Muscle of leg (tissue), 16 donors: ENCODE measurements at places on chromosomes 2 and 18. TPM values are rescaled to one million over a fixed set of nuclear protein-coding genes. Genes with fewer than 3 reads are reported as not detected.

Gene SERPINB13
- not detected for polyA plus RNA-seq

Gene ABCB11
- polyA plus RNA-seq = 0.12 TPM

Gene DNAJC10
- 62.6 TPM for polyA plus RNA-seq

Gene GNAL
- polyA plus RNA-seq = 1.6 TPM

Gene COL4A3
- not detected for polyA plus RNA-seq

Gene VWC2L
- polyA plus RNA-seq = 0.16 TPM

Gene SAG
- polyA plus RNA-seq = 0.11 TPM

Gene BMP10
- not detected for polyA plus RNA-seq

Gene ICOS
- polyA plus RNA-seq = not detected

Gene ABCG5
- polyA plus RNA-seq = not detected

Gene SERPINB4
- polyA plus RNA-seq = not detected

Gene CD8A
- 0.16 TPM for polyA plus RNA-seq

Gene TAF1B
- polyA plus RNA-seq = 8.4 TPM

Gene ZNF236
- 5.9 TPM for polyA plus RNA-seq

Gene DPP10
- 0.83 TPM for polyA plus RNA-seq

Gene ATP5MC3
- 277 TPM for polyA plus RNA-seq

Gene LRP2
- polyA plus RNA-seq = 0.05 TPM

Gene DSG1
- 0.07 TPM for polyA plus RNA-seq

DNA sequence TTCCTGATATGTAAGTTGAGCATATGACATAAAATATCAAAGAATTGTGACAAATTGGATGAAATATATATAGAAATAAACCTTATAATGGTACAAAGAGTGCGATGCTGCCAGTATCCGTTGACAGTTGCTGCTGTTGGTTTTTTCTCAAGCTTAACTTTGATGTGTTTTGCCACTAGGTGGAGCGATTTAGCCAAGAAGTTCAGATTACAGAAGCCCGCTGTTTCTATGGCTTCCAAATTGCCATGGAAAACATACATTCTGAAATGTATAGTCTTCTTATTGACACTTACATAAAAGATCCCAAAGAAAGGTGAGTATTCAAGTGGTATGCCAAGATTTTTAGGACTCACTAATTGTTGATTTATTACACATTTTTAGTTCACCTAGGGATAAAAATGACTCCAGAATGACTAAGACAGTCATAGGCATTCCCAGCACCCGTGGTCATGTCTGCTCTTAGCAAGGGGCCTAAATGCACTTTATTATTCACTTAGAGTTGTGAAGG lies 2.1 kb downstream of the RRM2 start:
- DNase-seq = peak; percentile 89

DNA sequence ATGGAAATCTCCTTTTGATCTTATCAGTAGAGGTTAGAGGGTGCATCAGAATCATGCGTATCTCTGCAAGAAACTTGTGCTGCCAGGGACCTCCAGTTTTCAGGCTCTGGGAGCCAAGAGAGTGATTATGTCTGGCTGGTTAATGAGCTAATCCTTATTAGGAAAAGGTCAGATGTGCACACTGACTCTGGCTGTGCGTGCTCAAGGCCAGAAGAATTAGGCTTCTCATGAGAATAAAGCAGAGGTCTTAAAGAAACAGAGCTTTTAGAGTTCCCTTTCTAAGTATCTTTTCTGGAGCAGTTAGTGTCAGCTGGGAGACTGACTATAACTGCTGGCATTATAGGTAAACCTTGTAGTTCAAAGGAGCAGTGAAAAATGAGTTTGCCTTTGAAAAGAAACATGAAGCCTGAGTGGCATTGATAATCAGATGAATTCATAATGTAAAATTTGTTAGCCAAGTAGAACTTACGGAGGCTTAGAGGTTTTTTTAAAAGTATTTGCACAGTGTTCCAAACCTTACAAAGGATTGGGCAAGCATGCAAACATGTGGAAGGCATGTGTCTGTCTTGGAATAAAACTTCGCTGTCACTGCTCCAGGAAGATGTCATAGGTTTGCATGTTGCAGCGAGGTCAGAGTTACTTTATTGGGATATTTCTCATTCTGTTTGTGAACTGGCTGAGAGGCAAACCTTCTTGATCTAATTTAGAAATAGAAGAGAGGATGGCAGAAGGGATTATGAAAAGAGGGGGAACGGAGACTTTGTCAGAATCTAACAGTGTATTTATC lies 151.7 kb downstream of the ARHGAP28 start:
- DNase-seq = peak; percentile 96

DNA sequence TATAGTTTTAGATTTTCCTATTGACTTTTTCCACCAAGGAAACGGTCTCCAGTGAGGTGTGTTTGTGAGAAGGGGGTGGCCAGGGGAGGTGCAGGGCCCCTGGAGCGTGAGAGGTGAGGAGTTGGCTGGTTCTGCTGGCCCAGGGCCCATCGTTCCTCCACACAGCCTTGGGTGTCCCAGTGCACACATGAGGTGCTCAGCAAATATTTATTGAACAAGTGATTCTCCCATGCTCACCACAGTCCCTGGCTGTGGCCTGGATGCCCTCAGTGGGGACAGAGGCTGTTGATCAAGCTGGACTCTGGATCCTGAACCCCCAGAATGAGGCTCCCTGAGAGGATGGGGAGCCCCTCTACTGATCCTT lies 5.0 kb downstream of the HAAO start:
- no peak for DNase-seq

GRCh38 chr18:52408800-52409302 lies 68.9 kb downstream of the DCC start:
- DNase-seq = no peak

DNA sequence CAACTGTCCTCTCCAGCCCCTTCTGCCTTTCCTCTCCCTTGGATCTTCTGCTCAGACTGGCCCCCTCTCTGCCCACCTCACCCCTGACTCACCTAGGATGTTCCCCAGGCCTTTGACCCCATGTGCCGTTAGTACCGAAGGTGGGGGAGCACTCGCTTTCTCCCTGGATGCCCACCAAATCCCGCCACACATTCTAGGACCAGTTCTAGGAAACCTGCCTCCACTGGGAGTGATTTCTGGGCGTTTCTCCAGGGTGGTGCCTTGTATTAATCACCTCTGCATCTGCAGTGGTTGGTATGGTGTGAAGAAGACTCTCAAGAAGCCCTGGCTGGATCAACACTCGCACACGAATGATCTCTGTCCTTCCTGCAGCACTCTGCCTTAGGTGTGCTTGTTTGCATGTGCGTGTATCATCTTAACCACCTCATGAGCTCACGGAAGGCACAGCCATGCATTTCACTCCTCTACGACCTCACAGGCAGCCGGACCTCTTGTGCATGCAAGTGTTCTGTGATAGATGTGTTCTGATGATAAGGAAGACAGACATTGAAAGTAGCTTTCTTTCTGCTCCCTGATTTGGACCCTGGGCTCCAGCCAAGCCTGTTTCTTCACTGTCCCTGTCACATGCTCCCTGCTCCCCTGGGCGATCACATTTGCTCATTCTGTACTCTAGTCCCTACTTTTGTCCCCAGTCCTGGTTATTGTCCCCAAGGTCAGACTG lies 69.4 kb downstream of the LIPG start:
- no peak for DNase-seq

- DNase-seq = no peak
Measured at GRCh38 chr18:55819448-55819847, 231.5 kb upstream of the TCF4 start.

DNA sequence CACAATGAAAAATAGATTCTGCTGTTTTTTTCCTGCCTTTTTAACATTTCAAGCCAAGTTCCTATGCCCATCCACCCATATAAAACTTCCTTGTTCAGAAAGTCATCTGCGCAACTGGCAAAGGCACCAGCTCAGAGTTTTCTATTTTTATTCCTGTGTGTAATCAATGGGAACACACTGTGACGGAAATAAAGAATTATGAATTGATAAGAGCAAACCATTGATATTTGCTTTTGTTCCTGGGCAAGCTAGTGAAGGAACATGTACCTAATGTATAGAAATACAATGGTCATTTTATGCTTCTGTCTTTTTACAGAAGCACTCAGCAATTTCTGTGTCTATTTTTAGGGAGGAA lies 30.8 kb upstream of the AAK1 start:
- peak; percentile 34 for DNase-seq

GRCh38 chr18:11518788-11519685 lies 90.4 kb upstream of the SLC35G4 start:
- peak; percentile 46 for DNase-seq

- no peak for DNase-seq
Measured at GRCh38 chr18:11309172-11309571, 159.8 kb upstream of the PIEZO2 start.

DNA sequence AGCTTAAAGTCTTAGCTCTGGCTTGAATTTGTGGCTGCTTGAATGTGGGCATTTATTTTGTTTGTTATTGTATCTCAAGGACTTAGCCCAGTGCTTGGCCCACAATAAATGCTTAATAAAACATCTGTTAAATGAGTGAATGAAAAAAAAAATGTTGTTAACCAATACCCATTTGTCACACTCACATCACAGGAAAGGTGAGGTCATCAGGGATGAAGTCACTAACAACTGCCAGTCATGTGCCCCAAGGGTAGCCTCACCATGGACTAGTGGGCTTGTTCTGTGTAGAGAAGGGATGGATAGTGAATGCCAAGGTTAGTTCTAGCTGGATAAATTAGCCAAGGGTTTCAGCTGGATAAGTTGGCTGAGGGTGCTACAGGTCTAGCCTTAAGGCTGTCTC lies 3.0 kb downstream of the NRBP1 start:
- DNase-seq = peak; percentile 9

- DNase-seq = no peak
Measured at GRCh38 chr18:1487457-1487856, 582.8 kb downstream of the ADCYAP1 start.

GRCh38 chr2:39837856-39838453 lies 58.9 kb upstream of the THUMPD2 start:
- no peak for DNase-seq

DNA sequence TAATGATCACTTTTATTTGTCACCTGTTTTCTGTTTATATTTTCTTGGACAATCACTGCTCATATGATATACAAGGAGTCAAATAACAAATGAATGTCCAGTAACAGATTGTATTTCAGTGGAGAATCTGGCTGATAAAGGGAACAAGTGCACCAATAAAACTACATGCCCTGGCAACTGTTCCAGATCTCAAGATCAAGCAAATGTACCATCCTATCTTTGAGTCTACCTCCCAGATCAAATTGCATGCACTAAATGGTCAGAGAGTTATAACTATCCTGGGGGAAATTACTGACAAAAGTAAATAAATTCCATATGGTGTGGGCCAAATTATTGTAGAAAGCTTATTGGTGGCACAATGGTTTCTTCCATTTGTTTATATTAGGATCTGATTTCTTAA lies 452.8 kb downstream of the MBD2 start:
- no peak for DNase-seq

- peak; percentile 23 for DNase-seq
Measured at GRCh38 chr2:132670496-132671150, 618 bp upstream of the LYPD1 start.

GRCh38 chr2:45018023-45018422 lies 8.8 kb upstream of the SIX2 start:
- DNase-seq = no peak

- DNase-seq = peak; percentile 96
Measured at GRCh38 chr2:36478332-36478738, 119.6 kb downstream of the FEZ2 start.

- DNase-seq = peak; percentile 81
Measured at GRCh38 chr18:31101183-31102024, 817 bp downstream of the DSC2 start.

- peak; percentile 35 for DNase-seq
Measured at GRCh38 chr18:74395648-74396154, 61.4 kb downstream of the DIPK1C start.

GRCh38 chr2:223758131-223758840 lies 79.1 kb downstream of the AP1S3 start:
- DNase-seq = peak; percentile 13

DNA sequence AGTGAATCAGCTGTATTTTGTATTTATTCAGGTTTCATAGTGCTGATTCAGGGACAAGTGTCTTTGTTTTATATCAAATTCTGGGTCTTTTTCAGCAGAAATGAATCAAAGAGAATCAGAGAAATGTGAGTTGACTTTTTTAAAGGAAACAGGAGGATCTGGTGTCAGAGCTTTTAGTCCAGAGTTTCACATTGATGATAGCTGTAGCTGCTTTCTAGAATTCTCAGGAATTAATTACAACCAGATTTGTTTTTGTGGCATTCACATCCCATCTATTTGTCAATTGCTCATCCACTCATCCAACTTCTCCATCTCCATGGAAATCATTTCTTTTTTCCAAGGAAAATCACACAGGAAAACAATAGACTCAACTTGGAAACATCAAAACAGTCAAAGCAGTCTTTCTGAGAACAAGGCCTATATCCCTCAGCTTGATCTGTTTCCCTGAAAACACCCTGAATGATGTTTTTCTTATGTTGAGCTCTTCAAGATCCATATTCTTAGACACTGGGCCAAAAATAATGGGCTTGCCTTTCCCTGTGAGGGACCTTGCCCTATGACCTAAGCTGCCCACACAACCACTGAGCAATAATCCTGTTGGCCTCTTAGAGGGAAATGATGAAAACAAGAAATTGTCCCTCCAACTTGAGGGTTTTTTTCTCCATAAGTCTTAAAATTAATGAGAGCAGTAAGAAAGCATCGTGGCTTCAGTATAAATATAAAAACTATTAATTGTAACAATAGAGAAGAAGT lies 249.5 kb upstream of the FN1 start:
- peak; percentile 87 for DNase-seq

- DNase-seq = no peak
Measured at GRCh38 chr2:113155331-113155730, 18.4 kb upstream of the PSD4 start.

GRCh38 chr2:217836901-217837491 lies 165.8 kb downstream of the TNS1 start:
- peak; percentile 95 for DNase-seq

- DNase-seq = no peak
Measured at GRCh38 chr2:20400787-20401488, 45.9 kb upstream of the RHOB start.
